ENCODE measurements at places on chromosomes 1 and 21.

DNA sequence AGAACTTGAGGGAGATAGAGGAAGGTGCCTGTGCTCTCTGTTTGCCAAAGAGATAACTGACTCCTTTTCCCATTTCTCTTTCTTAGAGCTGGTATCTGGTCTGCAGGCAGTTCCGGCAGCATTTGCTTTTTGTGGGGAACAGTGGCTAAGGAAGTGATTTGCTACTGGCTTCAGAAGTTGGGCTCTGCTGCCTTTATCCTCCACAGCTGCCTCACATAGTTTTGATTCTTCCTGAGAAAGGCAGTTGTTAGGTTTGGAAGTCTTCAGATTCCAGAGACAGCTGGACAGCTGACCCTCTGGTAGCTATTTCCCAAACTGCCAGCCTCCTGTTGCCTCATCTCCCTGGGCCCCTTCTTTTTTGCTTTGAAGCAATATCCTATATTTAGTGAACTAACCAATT, 62.6 kb upstream of the MACF1 start:
- DNase-seq, result no peak

- no peak for DNase-seq
Observed at GRCh38 chr1:245605480-245606156, 450.8 kb downstream of the KIF26B start.

- no peak for DNase-seq
Observed at GRCh38 chr1:25430967-25431881, 527 bp downstream of the MACO1 start.

GRCh38 chr21:35724156-35724555, 336.2 kb downstream of the SETD4 start:
- DNase-seq, result no peak

GRCh38 chr1:42952303-42953001, 6.2 kb downstream of the SLC2A1 start:
- no peak for DNase-seq

- DNase-seq, result no peak
Observed at GRCh38 chr1:217493290-217493689, 137.6 kb downstream of the GPATCH2 start.

GRCh38 chr1:227532019-227532619, 31.2 kb upstream of the ZNF678 start:
- no peak for DNase-seq

- no peak for DNase-seq
Observed at GRCh38 chr1:921011-921837, 2.5 kb upstream of the SAMD11 start.

- no peak for DNase-seq
Observed at GRCh38 chr1:50697440-50698421, 262.3 kb downstream of the FAF1 start.

DNA sequence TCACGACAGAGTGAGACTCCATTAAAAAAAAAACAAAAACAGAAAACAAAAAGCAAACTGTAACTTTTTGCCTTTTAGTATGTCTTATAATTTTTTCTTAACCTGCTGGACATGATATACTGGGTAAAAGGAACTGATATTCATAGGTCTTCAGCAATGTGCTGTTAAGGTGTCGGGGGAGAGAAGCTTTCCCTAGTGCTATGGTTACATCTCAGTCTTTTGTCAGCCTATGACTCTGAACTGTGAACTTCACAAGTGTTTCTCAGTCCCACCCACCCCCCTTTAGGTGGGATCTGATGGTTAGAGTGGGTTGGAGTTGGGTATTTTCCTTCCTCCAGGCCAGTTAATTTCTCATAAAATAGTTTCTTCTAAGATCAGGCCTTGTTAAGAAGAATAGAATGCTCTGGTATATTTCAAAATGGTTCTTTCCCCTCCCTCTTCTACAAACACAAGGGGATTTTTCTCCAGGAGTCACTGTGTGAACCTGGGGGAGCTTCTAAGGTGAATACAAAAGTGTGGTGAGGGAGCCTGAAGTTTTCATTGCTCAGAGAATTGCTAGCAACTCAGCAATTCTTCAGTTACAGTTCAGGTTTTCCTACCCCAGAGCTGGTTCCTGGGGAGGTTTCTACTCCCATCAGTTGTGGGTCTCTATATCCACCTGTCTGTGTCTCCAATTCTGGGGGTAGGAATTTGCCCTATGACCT, 16.1 kb upstream of the EDARADD start:
- no peak for DNase-seq

DNA sequence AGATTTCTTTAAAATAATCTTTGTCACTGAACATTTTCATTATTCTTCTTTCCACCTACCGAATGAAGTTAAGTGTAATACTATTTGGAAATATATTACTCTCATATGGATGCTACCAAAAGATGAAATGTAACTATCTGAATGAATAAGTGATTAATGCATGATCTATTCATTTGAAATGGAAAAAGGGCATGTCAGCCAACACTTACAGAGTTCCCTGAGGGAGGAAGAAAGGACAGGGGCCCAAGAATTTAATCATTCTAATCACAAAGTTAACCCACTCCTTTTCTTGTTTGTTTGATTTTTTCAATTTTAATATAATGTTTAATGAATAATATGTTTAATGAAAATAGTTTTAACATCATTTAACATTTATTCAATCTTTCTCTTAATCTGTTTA, 129.4 kb downstream of the ZC3H11B start:
- no peak for DNase-seq

GRCh38 chr1:110375490-110375889, 15.3 kb downstream of the SLC16A4 start:
- no peak for DNase-seq

DNA sequence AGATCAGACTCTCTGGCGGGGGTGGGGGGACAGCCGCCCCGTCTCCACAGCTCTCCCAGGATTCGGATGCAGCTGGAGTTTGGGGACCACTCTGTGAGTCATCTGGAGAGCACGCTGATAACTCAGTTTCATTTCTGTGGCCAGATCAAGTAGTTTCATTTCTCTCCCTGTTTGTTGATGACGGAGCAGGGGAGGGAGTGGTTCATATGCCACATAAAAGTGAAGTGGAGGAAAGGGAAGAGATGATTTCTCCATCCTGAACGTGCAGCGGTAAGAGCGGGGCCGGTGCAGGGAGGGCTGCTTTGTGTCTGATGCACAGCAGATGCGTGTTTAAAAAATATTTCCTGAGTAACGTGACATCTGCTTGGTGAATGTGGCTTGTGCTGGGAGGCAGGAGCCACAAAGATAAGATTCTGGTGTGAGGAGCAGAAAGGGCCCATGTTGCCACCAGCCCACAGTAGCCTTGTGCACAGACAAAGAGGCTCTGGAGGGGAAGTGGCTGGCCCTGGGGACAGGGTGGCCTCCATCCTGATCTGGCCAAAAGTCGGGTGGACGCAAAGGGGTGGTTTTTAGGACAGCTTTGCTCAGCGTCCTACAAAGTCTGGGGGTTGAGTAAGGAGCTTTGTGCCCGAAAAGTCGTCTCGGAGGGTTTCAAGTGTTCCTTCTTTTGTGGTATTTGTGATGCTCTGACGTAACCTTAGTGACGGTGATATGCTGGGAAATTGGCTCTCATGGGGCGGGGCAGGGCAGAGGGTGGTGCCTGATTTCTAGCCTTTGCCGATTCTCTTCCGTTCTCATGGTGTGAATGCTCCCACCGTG, at the start of gene MX2:
MX2 (plus strand) TSS at position 242 of the 819 bp plus-strand sequence. CDS start 14,880 bp downstream, outside the sequence.
- DNase-seq, result peak; percentile 82

- DNase-seq, result no peak
Observed at GRCh38 chr1:18515120-18515667, 34.5 kb downstream of the KLHDC7A start.

GRCh38 chr1:10495952-10496351, 21.2 kb downstream of the PEX14 start:
- DNase-seq, result no peak

GRCh38 chr1:10890491-10891071, 94.1 kb upstream of the CASZ1 start:
- DNase-seq, result no peak

GRCh38 chr1:93701629-93702028, 20.0 kb upstream of the BCAR3 start:
- DNase-seq, result no peak

- DNase-seq, result no peak
Observed at GRCh38 chr1:168499688-168500049, 44.1 kb downstream of the XCL2 start.

GRCh38 chr1:230031131-230031530, 35.9 kb upstream of the GALNT2 start:
- DNase-seq, result no peak

- peak; percentile 17 for DNase-seq
Observed at GRCh38 chr1:23424293-23425192, at the start of gene TCEA3. TSS of gene TCEA3 (minus strand) at chr1:23424748. CDS start at chr1:23424633, 115 bp downstream.

DNA sequence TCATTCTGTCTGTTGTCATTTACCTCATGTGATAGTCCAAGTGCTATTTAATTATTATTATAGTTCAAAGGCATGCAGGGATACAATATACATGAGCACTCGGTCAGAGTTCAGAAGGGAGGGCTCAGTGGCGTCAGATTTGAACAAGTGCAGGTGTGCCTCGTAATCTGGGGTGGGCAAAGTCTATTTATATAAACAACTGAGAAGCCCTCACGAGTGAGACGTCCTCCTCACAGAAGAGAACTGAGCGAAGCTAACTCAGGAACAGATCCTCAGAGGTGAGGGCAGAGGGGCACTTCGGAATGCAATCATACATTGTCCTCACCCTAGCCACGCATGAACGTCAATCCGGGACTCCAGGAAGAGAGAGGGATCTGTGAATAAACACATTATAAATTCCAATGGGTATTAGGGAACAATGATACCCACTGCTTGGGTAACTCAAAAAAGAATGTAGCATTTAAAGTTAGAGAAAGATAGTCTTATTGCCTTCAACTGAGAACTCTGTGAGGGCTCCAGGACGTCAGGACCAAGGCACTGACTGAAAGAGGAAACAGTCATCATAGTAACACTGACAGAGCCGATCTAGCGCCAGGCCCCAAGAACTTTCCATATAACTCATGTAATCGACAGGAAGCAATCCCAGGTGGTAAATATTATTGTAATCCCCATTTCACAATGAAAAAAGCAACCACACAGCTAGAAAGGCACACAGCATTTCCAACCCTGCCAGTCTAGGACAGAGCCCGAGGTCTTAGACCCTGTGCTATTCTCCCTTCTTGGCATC, 127.1 kb upstream of the B3GALT2 start:
- no peak for DNase-seq

- DNase-seq, result no peak
Observed at GRCh38 chr1:243349128-243349527, 93.3 kb downstream of the SDCCAG8 start.

DNA sequence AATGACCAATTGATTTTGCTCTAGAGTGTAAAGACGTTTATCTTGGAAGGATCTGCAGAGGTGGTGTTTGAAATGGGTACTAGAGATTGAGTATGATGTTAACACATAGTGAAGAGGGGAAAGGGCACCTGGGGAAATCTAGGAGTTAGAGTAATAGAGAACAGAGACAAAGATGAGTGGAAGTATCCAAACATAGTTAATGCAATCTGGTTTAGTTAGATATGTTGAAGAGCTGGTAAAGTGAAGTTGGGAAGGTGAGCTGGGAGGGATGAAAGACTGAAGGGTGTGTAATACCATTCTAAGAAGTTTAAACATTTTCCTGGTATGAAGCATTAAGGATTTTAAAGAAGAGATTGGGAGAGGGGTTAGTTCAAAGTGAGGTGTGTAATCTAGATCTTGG, 11.0 kb downstream of the XPR1 start:
- DNase-seq, result no peak

DNA sequence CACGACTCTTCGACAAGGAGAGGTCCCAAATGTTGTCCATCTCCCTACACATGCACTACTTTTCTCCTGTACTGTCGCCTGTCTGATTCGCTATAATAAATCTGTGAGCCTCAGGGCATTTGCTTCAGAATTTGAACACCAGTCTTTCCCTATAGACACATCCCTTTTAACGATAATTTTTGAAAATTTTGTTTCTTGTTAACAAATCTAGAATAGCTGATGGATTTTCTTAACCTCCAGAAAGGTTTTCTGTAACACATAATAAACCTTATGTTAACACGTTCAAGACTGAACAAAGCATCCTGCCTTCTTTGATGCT, 704 bp downstream of the CAPZA1 start:
- DNase-seq, result no peak

GRCh38 chr1:152954436-152954835, 7.4 kb downstream of the SPRR5 start:
- no peak for DNase-seq

- no peak for DNase-seq
Observed at GRCh38 chr21:38819719-38820159, 14.0 kb downstream of the ETS2 start.

DNA sequence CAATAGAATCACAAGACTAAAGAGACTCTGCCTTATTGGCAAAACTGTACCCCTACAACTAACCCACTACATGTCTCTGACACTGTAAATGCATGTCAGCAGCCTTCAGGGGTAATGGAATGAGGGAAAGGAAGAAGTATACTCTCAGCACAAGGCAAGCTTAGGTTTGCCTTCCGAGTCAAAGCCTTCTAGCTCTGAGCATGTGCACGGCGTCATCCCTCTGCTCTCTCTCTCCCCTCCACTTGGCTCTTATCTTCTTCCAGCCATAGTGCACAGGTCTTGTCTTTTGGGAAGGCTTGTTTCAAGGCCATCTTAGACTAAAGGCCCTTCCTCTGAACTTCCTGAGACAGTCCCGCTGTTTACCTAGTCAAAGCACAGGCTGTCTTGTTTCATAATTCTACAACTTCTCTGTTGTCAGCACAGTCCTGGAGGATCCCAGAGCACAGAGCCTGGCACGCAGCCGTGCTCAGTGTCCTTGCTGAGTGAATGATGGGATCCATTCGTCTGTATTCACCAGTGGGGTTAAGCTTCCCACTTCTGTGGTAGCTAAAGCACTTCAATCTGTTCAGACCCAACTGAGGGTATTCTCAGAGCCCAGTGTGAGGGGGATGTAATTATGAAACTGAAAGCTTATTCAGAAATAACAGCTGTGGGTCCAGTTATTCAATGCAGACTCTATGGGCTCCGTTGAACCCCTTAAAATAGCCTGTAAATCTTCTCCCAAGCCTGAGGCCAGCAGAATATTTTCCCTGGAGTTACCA, 166.5 kb upstream of the PLD5 start:
- no peak for DNase-seq

DNA sequence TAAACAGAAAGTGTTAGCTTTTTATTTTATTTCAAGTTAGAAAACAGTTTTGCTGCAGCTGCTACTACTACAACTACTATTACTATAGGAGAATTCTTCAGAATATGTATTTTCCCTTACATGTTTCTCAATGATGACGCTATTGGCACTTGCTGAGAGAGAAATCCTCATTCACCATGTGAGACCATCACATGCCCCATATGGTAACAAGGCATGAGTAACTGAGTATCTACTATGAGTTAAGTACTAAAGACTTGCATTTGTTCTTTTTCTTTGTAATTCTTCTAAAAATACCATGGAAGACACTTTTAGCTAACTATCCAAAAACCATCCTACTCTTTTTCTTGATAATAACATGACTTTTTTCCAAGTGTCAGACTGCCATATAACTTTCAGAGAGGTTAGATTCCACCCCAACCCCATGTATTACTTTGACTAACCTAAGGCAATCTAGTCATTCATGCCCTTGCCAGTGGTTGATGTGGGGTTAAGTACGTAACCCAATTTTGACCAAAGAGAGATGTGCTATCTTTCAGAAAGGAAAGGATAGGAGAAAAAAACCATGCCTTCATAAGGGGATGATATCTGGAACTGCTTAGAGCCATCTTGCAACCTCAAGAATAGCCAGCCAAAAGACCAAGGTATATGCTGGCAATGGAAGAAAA, 42.9 kb downstream of the COP1 start:
- DNase-seq, result no peak

- DNase-seq, result no peak
Observed at GRCh38 chr1:36571106-36571505, 88.4 kb upstream of the CSF3R start.

GRCh38 chr1:151534662-151535278, 5.3 kb upstream of the TUFT1 start:
- peak; percentile 58 for DNase-seq

GRCh38 chr1:100832694-100833428, 61.8 kb downstream of the EXTL2 start:
- no peak for DNase-seq

Measured in T-helper 1 cell (primary cell).